ENCODE measurements at places on chromosomes 12 and 14.

- no peak for DNase-seq
These were observed 118.6 kb upstream of the SLCO1C1 start for GRCh38 chr12:20576528-20576927.

DNA sequence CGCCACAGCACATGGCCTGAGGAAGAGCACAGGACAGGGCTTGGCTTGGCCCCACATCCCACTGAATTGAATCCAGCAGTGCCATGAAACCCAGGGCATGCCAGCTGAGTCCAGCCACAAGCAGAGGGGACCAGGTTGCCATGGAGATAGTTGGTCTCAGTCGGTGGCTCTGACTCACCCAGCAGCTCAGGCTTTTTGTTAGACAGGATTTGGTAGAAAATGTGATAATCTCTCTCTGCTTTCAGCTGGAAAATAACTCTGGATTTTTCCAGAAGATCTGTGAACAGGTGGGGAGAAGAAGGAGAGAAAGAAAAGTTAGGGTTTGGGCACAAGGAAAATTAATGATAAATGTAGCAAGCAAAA, 4.8 kb downstream of the MYH7 start:
- no peak for DNase-seq

GRCh38 chr14:76088771-76089571, 62.8 kb upstream of the GPATCH2L start:
- no peak for DNase-seq

DNA sequence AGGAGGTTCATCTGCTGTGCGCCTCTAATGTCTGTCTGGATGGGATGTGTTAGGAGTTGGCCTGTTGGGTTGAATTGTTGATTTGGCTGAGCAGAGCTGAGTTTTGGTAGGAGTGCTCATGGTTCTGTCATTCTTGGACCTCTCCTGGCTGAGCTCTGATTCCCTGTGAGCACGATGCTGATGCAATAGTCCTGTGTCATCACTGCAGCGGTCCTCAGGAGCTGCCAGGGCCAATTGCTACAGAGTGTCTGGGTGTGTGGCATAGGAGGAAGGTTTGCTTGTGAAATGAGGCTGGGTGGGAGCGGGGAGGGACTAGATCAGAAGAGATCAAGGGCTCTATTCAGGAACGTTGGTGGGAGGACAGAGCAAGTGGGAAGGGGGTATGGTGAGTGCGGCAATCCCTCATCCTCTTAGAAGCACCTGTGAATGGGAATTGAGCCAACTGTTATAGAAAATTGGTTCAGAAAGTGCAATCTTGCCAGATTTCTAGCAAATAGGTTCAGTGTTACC, 21.2 kb downstream of the PEX5 start:
- no peak for DNase-seq

DNA sequence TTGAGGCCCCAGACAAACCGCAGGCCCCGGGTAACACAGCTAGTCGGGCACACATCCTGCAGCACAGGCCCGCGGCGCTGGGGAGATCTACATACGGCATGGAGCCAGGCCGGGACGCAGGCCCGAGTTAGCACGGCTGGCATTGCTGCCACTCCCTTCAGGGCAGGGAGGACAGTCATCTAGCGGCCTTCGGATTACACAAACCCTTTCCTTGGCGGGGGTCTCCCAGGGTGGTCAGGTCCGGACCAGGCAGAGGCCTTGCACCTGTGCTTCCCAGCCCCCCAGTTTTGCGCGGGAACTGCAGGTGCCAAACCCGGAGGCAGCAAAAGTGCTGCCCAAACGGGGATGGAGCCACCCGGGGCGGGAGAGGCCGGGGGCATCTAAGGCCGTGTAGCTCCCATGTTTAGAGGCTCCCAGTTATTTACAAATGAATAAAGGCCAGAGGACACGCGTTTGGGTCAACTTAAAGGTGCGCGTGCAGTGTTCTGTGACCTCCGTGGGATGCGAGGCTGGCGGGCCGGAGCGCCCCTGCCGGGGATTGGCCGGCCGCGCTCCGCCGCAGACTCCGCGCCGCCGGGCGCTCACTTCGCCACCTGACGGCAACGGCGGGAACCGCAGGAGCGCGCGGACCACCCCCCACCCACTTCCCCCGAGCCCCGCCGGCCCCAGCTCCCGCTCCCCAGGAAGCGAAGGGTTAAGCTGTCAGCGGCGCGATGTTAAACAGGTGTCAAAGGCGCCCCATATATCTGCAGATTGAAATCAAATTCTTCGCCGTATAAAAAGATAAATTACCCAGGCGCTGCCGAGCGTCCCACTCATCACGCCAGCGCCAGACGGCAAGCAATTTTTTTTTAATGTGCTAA, 18.1 kb downstream of the VSX2 start:
- no peak for DNase-seq

DNA sequence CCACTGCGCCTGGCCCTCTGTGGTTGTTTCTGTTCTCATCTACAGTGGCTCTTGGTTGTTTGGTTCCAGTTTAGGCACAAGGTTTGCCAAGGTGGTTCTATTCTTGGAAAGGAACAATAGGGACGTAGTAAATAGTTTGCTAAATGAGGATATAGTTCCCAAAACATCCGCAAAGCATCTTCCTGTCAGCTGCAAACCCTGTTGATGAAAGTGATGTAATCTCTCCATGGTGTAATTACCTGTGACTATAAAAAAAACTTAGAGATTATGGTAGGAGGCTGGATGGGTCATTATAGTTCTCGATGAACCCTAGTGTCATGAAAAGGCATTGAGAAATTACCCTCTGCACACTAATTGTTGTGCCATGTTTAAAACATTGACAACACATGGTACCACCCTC, 52.9 kb downstream of the SUSD6 start:
- no peak for DNase-seq

DNA sequence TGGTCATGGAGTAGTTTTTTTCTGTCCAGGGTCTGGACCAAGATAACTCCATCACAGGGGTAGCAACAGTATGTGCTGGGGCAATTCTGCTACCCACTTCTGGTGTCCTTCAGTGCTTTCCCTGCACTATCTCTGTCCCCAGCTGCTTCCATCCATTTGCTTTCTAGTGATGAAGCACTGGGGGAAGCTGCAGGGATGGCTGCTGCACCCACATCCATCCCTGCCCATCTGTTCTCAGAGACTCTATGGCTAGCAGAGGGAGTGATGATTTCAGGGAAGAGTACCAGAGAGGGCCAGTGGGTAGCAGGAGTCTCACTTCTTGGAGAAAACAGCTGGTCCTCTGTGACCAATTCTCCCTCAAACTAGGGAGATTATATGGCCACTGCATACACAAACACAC, 44.1 kb downstream of the ETV6 start:
- no peak for DNase-seq

DNA sequence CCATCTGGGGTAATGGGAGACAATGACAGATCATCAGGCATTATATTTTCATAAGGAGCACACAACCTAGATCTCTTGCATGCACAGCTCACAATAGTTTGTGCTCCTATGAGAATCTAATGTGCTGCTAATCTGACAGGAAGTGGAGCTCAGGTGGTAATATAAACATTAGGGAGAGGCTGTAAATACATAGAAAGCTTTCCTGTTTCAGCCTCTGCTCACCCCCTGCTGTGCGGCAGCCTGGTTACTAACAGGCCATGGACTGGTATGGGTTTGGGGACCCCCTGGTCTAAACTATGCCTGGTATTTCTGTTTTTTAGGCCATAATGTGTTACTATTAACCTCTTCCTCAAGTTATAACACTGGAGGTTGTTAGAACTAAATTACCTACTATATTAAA, 1373.7 kb downstream of the LRFN5 start:
- no peak for DNase-seq

DNA sequence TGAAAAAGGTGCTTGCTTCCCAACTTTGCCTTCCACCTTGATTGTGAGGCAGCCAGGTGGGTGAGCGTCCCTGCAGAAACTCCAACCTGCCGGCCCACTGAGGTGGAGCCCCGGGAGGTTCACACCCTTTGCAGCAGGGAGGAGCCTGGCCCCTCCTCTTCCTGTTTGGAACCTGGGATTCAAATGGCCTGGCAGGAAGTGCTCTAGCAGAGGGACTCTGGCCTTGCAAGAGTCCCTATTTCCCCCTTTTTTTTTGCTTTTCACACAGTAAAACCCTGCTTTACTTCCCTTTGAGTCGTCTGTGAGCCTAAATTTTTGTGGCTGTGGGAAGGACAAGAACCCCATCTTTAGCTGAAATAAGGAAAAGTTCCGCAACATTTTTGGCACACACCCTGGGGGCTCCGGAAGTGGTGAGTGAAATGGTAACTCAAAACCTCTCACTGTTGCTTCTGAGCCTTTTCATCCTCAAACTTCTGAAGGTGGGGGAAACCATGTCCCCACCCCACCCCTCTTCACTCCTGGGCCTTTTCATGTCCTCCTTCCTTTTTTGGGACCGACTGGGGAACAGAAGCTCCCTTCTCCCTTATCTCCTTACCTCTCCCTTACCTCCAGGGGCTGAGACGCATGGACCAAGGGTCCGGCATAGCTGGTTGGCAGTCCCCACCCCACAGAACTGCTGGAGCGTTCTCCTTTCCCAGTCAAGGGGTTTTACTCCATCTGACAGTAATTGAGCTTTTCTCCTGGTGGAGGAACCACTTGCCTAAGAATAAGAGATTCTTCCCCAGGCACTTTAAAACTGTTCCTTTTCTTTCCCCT, 102.0 kb downstream of the KCNMB4 start:
- no peak for DNase-seq

DNA sequence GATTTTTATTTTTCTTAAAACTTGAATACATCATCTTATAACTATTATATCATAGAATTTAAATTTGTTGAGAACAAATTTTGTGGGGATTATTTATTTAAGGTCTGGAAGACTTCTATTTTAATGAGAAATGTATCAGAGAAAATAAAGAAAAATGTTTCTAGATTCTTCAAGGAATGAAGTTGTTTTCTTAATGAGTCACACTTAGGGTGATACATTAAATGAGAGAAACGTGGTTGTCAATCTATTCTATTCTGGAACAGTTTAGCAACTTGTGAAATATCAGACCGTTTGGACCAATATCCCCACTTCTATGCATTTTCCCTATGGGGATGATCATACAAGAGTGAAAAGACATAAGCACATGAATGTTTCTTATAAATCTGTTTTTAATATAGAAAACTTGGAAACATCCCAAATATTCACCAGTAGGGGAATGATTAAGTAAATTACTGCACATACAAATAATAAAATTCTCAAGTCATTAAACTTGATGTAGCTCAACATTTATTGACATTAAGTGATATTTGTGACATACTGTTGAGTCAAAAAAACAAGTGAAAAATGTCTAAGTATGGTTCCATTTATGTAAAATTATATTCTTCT, 88.5 kb downstream of the E2F7 start:
- no peak for DNase-seq

DNA sequence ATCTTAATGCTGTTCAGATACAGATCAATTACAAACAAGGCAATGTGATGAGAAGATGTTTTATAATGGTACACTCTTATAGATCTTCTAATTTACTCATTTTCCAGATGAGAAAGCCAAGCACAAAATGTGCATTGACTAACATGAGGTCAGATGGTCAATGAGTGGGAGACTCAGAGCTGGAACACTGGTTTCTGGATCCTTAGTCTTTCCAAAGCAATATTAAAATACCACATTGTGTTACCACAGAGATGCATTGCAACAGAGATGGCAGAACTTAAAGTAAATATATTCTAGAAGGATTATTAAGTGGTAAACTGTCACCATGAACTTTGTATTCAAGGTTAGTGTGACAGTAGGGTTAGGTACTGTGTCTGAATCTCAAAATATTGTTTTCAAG, 113.6 kb downstream of the SLC15A5 start:
- DNase-seq, result no peak

- no peak for DNase-seq
These were observed 9.4 kb downstream of the PLD4 start for GRCh38 chr14:104933746-104934733.

DNA sequence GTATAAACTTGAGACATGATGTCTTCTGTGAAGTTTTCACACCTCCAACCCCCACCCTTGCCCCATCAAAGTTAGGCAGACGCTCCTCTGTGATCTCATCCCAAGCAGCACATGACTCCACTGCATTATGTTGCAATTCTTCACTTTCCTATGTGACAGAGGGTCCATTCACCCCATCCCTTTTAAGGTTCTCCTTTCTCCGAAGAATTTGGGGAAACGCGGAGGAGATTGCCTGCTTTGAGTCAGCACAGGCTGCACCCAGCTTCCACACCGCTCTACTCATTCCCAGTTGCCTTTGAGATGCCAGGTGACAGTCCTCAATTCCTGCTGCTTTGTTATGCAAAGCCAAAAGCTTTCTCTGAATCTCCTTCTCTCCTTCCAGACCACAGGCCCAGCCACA, 61.8 kb downstream of the PHLDA1 start:
- no peak for DNase-seq

GRCh38 chr14:50070230-50070629, 46.1 kb downstream of the VCPKMT start:
- DNase-seq, result no peak
